ENCODE measurements at places on chromosomes 3 and 15.

GRCh38 chr3:111368056-111368455 lies 173.9 kb upstream of the CD96 start:
- DNase-seq, result no peak

DNA sequence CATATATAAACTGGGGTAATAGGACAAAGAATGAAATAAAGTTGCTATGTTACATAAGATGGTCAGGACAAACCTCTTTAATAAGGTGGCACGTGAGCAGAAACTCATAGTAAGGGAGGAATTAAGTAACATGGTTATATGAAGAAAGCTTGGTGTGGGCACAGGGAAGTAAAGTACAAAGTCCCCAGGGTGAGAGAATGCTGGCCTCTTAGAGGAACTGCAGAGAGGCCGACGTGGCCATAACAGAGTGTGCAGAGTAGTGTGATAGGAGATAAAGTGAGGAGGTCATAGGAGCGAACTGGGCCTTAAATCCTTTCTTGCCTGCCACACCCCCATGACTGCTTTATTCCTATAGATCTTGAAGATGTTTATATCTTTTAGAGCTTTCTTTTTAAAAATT lies 17.4 kb upstream of the RBMS3 start:
- no peak for DNase-seq

DNA sequence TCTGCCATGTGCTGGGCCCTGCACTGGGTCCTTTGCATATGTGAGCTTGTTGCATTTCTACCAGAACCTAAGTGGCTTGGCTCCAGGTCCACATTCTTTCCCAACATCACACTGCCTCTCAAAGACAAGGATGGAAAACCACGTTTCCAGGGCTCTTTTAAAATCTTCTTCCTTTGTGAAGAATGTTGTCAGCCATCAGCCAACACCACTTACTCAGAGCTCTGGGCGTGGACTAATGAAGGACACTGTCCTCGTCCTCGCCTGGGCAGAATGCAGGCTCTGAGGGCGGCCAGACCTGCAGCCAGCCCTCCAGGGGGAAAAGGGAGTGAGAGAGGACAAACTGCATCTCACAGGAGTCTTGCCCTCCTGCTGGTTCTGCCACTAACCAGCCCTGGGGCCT lies 49.7 kb downstream of the MAGEF1 start:
- no peak for DNase-seq

DNA sequence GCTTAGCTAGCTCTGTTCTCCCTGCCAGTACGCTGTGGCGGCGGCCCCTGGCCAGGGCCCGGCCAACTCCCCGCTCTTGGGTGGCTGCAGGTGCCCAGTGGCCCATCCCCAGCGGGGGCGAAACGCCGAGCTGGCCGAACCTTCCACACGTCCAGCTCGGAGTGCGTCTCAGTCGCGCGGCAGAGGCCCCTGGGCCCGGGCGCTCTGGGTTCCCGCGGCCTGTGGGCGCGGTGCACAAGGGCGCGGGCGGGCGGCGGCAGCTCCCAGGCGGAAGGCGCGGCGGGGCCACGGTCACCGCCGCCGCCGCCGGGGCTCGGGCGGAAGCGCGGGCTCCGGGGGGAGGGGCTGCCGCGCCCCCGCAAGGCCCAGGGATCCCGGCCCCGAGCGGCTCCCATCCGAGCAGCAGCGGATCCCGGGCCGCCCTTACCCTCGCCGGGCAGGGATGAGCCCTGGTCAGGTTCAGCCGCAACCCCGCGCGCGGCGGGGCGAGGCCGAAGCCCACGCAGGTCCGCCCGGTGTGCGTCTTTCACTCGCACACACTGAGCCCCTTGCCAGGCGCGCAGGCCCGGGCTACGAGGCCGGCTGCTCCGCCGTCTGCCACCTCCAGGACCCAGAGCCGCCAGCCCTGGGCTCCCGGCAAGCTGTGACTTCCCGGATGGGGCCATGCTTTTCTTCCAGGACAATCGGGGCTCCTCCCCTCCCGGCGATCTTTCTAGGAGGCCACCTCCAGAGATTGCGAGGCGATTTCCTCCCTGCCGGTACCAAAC lies 54.2 kb downstream of the CCDC54 start:
- DNase-seq, result peak; percentile 85

DNA sequence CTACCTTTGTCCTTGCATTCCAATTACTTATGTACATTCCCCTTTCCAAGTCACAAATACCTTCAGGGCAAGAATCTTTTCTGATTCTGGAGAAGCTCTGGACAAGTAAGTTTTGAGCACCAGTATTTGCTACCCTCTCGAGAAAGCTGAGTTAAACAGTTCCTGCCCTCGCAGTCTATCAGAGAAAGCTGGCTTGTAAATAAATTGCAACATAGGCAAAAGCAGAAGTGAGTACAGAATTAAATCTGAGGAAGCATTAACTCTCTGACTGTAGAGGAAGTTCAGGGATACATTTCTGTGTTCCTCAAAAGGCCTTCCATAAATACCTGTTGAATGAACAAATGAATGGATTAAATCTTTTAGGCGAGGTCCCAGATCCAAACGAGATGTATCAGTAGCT lies 1.2 kb downstream of the OSBPL11 start:
- no peak for DNase-seq

DNA sequence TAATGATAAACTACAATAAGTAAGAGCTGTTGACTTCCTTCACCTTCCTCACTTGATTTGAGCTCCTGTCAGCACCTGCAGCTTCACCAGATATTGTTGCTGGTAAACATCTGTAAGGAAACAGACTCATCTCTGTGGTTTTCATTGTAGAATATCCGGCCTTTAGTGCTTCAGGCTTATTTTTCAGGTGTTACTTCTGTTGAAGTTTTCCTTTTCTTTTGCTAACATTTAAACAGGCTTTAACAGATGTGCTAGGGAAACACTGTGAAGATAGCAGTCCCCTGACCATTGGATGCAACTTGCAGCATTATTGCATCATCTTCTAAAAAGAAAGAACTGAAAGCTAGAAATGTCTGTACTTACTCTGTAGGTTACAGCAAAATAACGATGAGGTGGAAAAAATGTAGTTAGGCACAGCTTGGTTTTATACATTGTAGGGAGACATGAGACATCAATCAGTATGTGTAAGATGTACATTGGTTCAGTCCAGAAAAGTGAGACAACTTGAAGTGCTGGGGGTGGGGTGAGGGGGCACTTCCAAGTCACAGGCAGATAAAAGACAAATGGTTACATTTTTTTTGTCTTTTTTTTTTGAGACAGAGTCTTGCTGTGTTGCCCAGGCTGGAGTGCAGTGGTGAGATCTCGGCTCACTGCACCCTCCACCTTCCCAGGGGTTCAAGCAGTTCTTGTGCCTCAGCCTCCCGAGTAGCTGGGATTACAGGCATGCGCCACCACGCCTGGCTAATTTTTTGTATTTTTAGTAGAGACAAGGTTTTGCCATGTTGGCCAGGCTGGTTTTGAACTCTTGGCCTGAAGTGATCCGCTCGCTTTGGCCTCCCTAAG lies 10.2 kb downstream of the EDEM1 start:
- DNase-seq, result no peak

DNA sequence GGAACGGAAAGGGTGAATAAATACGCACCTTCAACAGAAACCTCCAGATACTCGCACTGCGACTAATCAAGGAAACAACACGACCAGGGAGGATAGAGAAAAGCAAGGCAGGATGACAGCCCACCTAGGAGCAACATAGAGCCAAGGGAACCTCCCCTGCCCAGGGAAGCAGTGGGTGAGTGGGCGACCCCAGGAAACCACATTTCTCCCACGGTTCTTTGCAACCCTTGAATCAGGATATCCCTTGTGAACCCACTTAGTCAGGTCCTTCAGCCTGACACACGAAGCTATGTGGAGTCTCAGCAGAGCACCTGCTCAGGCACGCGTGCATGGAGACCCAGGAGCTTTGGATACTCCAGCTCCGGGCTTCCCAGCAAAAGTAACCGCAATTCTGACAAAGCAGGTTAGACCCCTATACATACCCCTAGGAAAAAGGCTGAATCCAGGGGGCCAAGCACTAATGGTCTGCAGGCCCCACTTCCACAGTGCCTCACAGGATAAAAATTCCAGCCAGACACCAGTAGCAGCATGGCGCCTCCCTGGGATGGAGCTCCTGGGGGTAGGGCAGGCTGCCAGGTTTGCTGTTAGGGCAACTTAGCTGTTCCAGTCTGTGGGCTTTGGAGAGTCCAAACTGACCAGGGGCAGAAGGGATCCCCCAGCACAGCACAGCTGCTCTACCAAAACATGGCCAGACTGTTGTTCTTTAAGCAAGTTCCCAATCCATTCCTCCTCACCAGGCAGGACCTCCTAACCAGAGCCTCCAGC lies 38.4 kb upstream of the PXYLP1 start:
- no peak for DNase-seq

GRCh38 chr3:172065527-172065926 lies 26.1 kb downstream of the FNDC3B start:
- DNase-seq, result no peak

- no peak for DNase-seq
Observed at GRCh38 chr15:98369081-98369716, 279.1 kb upstream of the IGF1R start.

DNA sequence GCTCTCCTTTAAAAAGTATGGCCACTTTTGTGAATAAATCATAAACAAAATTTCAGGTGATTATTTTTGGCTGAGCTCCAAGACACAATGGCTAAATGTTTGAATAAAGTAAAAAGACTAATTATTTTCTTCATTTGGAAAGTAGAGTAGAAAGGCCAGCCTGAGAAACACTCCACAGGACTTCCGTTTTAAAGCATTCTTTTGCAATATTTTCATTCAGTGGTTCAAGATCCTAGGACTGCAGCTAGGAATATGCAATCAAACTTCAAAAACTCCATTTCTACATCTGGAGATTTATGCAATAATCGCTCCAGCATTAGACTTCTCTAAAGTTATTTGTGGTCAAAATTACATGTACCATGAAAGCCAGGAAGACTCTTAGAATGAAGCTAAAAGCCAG lies 62.8 kb downstream of the MECOM start:
- no peak for DNase-seq
